ENCODE measurements at places on chromosomes 1 and 21. TPM values are rescaled to one million over a fixed set of nuclear protein-coding genes. Genes with fewer than 3 reads are reported as not detected.

The TOMM40L gene
- 14.1 TPM for total RNA-seq

The CPLANE2 gene
- total RNA-seq = 7.4 TPM

The ANKRD35 gene
- 0.22 TPM for total RNA-seq

The BRINP2 gene
- total RNA-seq = not detected

DNA sequence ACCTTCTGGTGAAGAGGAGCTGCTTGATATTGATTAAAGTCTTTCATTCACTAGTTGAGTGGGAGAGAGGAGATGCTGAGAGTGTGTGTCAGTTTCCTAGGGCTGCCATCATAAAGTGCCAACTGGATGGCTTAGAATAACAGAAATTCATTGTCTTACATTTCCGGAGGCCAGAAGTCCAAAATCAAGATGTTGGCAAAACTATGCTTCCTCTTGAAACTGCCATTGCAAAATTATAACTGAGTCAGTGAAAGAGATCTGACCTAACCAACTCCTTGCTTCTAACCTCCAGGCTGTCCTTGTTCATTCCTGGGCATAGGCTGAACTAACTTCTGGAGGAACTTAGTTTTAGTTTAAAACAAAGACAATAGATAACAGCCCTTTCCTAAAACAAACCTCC, 47.1 kb downstream of the PTGS2 start:
- no peak for DNase-seq
- H3K27ac ChIP-seq = no peak overlapping the region
- H3K4me1 ChIP-seq = peaks cover 11% of the 10 kb centered on the region
- H3K36me3 ChIP-seq = peaks cover 6% of the 10 kb centered on the region
- H3K27me3 ChIP-seq = no peaks in the 10 kb centered on the region

DNA sequence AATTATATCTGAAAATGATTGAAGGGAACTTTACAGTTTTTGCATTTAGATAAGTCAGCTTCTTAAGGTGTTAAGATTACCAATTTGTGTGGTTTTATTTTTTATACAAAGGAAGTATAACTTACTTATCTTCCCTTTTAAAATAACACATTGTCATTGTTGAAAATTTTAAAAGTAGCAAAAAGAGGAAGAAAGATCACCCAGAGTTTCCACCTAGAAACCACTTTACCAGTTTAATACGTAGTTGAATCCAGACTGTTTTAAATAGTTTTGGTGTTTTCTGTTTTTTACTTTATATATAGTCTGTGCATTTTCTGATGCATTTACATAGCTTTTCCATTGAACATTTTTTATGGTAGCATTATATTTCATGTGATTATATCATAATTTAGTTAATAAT, 6.1 kb downstream of the CCDC18 start:
- no peak overlapping the region for H3K27ac ChIP-seq
- peaks cover 17% of the 10 kb centered on the region for H3K4me1 ChIP-seq
- DNase-seq = no peak
- H3K4me3 ChIP-seq = no peak overlapping the region
- no peaks in the 10 kb centered on the region for H3K27me3 ChIP-seq
- H3K36me3 ChIP-seq = peaks cover 17% of the 10 kb centered on the region

DNA sequence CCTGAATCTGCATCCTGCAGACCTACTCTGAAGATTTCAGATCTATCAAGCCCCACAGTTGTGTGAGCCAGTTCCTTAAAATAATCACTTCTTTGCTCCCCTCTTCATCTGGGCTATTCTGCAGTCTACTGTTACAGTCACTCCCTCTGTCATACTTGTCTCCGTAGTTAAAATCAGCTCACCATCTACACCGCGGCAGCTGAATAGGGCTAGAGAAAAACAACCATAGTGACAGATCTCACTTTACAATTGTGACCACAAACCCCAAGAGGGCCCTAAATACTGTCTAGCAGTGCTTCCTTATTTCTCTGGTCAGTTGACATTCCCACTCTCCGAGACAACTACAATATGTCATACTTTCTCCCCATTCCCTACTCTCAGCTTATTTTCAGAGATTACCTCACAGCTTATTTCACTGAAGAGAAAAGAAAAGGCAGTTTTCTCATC, 12.9 kb downstream of the DESI2 start:
- no peaks in the 10 kb centered on the region for H3K27me3 ChIP-seq
- no peak overlapping the region for H3K4me3 ChIP-seq
- no peaks in the 10 kb centered on the region for H3K4me1 ChIP-seq
- H3K36me3 ChIP-seq = no peaks in the 10 kb centered on the region

DNA sequence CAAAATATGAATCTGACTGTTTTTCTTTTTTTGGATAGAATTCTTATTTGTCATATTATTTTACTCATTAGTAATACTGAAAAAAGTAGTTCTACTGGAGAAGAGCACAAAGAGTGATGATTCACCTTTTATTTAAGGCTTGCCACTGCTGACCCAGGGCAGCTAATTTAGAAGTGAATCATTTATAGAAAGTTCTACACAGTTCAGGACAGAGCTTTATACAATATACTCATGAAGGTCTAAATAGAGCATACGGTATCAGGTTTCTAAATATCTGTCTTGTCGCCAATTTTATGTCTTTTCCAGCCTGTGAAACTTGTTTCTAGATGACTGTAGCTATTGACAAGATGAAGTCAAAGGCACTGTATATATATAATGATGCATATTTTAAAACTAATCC, 25.0 kb downstream of the GIPC2 start:
- no peak for DNase-seq
- H3K4me3 ChIP-seq = no peak overlapping the region
- no peaks in the 10 kb centered on the region for H3K27me3 ChIP-seq
- no peak overlapping the region for H3K27ac ChIP-seq
- H3K4me1 ChIP-seq = peaks cover 31% of the 10 kb centered on the region

- no peaks in the 10 kb centered on the region for H3K36me3 ChIP-seq
- DNase-seq = no peak
- H3K4me1 ChIP-seq = no peaks in the 10 kb centered on the region
- no peak overlapping the region for H3K4me3 ChIP-seq
These were observed 47.6 kb downstream of the FCRL3 start for GRCh38 chr1:157652859-157653493.

DNA sequence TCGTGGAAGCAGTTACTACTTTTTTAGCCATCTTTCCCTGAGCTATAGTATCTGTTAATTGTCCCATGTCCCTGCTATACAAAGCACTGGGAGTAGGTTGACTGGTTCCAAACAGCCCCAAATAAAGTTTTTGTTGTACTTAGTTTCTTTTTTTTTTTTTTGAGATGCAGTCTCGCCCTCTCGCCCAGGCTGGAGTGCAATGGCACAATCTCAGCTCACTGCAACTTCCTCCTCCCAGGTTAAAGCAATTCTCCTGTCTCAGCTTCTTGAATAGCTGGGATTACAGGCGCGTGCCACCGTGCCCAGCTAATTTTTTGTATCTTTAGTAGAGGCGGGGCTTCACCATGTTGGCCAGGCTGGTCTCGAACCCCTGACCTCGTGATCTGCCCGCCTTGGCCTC, 3.3 kb downstream of the NCSTN start:
- no peak overlapping the region for H3K27ac ChIP-seq
- no peaks in the 10 kb centered on the region for H3K27me3 ChIP-seq
- H3K36me3 ChIP-seq = peaks cover 40% of the 10 kb centered on the region
- no peak for DNase-seq

- H3K27me3 ChIP-seq = no peaks in the 10 kb centered on the region
- no peak for DNase-seq
- no peaks in the 10 kb centered on the region for H3K36me3 ChIP-seq
- no peak overlapping the region for H3K4me3 ChIP-seq
- no peaks in the 10 kb centered on the region for H3K4me1 ChIP-seq
These were observed 578.4 kb upstream of the NCAM2 start for GRCh38 chr21:20419772-20420171.

GRCh38 chr1:27507960-27508665, 18.1 kb upstream of the WASF2 start:
- H3K4me3 ChIP-seq = no peak overlapping the region
- H3K27ac ChIP-seq = no peak overlapping the region
- H3K4me1 ChIP-seq = no peaks in the 10 kb centered on the region
- no peaks in the 10 kb centered on the region for H3K36me3 ChIP-seq
- no peak for DNase-seq

DNA sequence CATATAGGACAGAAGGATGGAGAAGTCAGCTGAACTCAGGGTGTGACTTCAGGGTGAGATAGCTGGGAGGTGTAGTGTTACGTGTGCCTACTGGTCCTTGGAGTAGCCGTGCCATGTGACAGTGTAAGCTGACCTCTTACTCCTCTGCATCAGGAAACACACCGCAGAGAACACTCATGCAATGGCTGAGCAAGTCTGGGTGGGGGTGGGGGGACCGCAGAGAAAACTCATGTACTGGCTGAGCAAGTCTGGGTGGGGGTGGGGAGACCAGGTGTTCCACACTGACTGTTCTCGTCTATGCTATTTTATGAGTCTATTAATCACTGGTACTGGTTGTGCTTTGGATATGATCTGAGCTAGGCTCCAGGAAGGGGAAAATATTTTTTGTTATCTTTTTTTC, 233.1 kb downstream of the PAPPA2 start:
- H3K27me3 ChIP-seq = peaks cover 39% of the 10 kb centered on the region
- H3K36me3 ChIP-seq = no peaks in the 10 kb centered on the region

GRCh38 chr1:182634306-182635072, 30.3 kb upstream of the RGS16 start:
- no peak for DNase-seq
- H3K27me3 ChIP-seq = peaks cover 9% of the 10 kb centered on the region
- H3K4me1 ChIP-seq = peaks cover 38% of the 10 kb centered on the region
- H3K36me3 ChIP-seq = no peaks in the 10 kb centered on the region
- H3K4me3 ChIP-seq = no peak overlapping the region

DNA sequence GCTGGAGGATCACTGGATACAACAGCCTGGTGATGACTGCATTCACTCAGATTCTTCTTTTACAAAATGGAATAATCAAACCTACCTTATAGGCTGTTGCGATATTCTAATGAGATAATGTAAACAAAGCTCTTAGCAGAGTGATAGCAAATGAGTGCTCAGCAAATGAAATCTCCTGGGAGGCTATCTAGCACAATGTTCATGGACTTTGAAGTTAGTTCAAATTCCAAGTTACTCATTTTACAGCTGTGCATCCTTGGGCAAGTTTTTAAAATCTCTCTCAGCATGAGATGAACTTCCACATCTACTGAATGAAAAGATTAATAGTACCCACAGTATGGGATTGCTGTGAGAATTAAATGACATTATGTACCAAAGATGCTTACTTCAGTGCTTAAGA, 80.8 kb upstream of the PAPPA2 start:
- no peaks in the 10 kb centered on the region for H3K36me3 ChIP-seq
- H3K27me3 ChIP-seq = peaks cover 40% of the 10 kb centered on the region
- no peak overlapping the region for H3K4me3 ChIP-seq

DNA sequence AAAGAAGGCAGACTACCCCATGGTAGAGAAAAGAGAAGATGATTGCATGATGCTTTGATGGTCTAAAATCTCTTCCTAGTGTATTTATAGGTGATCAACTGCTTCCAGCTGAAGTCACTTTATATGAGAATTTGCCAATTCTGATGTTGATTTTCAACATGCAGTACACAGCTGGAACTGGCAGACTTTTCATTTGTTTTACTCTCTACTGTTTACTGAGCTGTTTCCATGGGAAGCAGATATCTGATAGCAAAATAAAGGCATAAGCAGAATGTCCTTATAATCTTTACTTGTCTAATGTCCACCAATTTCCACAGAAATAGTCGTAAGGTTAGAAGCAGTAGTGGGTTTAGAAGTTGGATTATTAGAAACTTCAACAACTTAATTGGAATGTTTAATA, 74.9 kb downstream of the SYDE2 start:
- no peak overlapping the region for H3K4me3 ChIP-seq
- no peaks in the 10 kb centered on the region for H3K27me3 ChIP-seq
- no peak for DNase-seq

DNA sequence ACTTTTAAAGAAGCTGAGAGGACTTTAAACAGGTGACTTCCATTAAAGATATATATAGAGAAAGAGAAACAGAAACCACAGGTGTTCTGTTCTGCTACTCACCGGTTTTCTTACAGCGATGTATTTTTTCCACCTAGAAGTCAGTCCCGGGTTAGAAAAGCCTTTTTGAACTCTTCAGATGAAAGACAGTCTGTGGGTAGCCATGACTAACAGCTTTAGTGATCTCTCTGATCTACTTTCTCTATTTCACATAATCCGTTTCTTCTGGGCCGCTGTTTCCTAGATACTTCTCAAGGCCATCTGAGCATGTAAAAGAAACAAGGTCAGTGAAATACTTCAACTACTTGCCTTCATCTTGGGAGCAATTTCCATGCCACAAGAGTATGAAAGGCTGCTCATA, 25.1 kb downstream of the WDR64 start:
- H3K27me3 ChIP-seq = peaks cover 25% of the 10 kb centered on the region
- no peak for DNase-seq
- no peaks in the 10 kb centered on the region for H3K36me3 ChIP-seq
- H3K4me1 ChIP-seq = peaks cover 3% of the 10 kb centered on the region
- H3K27ac ChIP-seq = no peak overlapping the region
- no peak overlapping the region for H3K4me3 ChIP-seq

GRCh38 chr1:184656221-184656620, 98.4 kb downstream of the EDEM3 start:
- H3K27ac ChIP-seq = no peak overlapping the region
- H3K4me3 ChIP-seq = no peak overlapping the region
- H3K27me3 ChIP-seq = no peaks in the 10 kb centered on the region
- H3K4me1 ChIP-seq = no peaks in the 10 kb centered on the region
- no peak for DNase-seq

DNA sequence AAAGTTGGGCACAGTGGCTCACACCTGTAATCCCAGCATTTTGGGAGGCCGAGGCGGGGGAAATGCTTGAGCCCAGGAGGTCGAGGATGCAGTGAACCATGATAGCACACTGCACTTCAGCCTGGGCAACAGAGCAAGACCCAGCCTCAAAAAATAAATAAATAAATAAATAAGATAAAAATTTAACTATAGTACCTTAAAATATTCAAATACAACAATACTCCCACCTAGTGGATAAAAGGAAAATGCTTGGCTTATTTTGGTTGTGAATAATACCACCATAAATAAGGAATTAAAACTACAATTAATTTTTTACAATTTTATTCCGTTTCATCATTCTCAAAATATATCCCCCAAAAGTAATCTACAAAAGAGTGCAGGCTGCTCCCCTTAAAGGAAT, 8.1 kb downstream of the PSMG1 start:
- peaks cover 8% of the 10 kb centered on the region for H3K4me1 ChIP-seq
- no peak for DNase-seq
- no peaks in the 10 kb centered on the region for H3K27me3 ChIP-seq

DNA sequence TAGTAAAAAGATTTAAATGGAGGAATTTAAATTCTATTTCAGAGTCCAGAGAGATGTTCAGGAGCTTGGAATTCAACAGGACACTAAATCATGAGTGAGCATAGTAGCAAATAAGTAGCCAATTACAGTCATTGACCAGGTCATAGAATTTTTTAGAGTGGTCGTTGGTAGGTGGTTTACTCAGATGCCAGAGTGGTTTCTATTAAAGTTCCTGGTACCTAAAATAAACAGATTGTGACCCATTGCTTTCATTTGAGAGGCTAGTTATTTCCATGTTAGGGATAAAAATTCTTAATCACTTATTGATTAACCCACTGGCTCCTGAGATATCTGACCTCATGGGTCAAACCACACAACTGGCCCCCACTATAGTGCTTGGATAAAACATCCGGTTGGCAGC, 201.3 kb downstream of the ASTN1 start:
- no peaks in the 10 kb centered on the region for H3K4me1 ChIP-seq
- no peak overlapping the region for H3K4me3 ChIP-seq
- H3K27me3 ChIP-seq = peaks cover 38% of the 10 kb centered on the region
- no peak for DNase-seq
- H3K36me3 ChIP-seq = no peaks in the 10 kb centered on the region

GRCh38 chr1:218572050-218572449, 226.9 kb downstream of the TGFB2 start:
- no peak overlapping the region for H3K4me3 ChIP-seq

Data from Calu3 (cell line).